Ovary (tissue), 10 donors: ENCODE measurements at places on chromosomes 4 and X. TPM values are rescaled to one million over a fixed set of nuclear protein-coding genes. Genes with fewer than 3 reads are reported as not detected.

DNA sequence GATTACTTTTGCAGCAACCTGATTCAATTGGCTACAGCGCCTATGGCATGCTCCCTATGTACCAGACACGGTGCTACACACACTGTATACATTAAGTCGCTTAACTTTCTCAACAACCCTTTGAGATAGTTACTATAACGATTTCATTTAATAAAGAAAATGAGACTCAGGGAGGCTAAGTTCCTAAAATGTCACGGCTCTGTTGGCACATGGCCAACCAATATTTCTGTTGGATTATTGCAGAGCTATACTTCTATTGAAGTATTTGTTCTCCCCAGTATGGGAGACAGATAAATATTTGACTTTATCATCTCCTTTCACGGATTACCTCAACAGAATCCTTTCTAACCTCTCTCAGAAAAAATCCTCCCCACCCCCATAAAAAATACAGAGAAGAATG lies 25.3 kb downstream of the CLNK start:
- no peaks in the 10 kb centered on the region for H3K4me1 ChIP-seq
- no peak for DNase-seq
- H3K27me3 ChIP-seq: no peaks in the 10 kb centered on the region
- H3K36me3 ChIP-seq: no peaks in the 10 kb centered on the region
- H3K4me3 ChIP-seq: no peak overlapping the region

DNA sequence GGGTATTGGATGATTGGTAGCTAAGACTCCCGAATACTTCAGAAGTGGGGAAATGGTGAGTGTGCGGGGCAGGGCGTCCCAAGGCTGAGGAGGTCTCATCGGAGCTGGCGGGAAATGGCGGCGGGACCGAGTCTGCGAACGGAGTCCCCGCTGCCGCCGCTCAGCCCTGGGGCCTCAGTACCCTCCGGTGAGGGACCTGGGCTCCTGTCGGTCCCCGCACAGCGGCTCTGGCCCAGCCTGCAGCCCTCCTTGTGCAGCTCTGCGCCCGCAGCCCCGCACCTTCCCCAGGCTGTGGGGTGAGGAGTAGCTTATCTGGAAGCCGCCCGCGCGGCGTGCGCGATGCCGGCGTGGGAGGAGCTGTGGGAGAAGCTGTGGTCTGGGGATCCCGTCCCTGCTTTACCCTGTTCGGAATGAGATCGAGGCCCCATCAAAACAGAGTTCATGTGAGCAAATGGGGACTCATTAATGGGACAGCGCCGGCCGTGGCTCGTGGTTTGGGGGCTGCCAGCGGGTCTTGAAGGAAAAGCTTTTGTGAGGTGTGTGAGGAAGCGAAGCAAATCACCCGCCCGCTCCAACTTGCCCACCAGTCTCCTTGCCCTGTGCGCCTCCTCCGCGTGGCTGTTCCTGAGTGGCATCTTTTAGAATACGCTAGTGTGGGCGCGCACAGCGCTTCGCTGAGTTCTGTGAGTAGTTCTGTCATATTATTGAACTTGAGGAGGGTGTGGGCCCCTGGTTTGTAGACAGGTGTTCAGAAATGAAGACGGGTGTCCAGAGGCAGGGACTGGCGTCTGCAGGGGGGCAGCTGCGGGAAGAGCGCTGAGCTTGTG lies 531 bp downstream of the ZNF141 start:
- peak overlapping the region; percentile 92 for H3K4me3 ChIP-seq
- H3K4me1 ChIP-seq: peaks cover 10% of the 10 kb centered on the region
- no peaks in the 10 kb centered on the region for H3K27me3 ChIP-seq
- H3K36me3 ChIP-seq: no peaks in the 10 kb centered on the region

- no peak overlapping the region for H3K4me3 ChIP-seq
- no peaks in the 10 kb centered on the region for H3K27me3 ChIP-seq
- no peaks in the 10 kb centered on the region for H3K4me1 ChIP-seq
- DNase-seq: no peak
Measured at GRCh38 chr4:15976456-15977447, 13.8 kb upstream of the FGFBP2 start.

GRCh38 chr4:74441744-74442143 lies 3.2 kb upstream of the AREG start:
- H3K4me3 ChIP-seq: no peak overlapping the region
- no peaks in the 10 kb centered on the region for H3K4me1 ChIP-seq
- no peaks in the 10 kb centered on the region for H3K36me3 ChIP-seq
- no peak overlapping the region for H3K27ac ChIP-seq
- DNase-seq: no peak

Gene ATP2B3
- not detected for total RNA-seq

Gene SPON2
- total RNA-seq: 80.8 TPM

Gene FAM149A
- 13.9 TPM for total RNA-seq

Gene SNX12
- total RNA-seq: 66.2 TPM

Gene NRK
- 59.6 TPM for total RNA-seq
